ENCODE measurements at places on chromosomes 6 and 20. TPM values are rescaled to one million over a fixed set of nuclear protein-coding genes. Genes with fewer than 3 reads are reported as not detected.

- peak; percentile 56 for DNase-seq
Measured at GRCh38 chr20:2387180-2387577, 6.5 kb downstream of the TGM6 start.

DNA sequence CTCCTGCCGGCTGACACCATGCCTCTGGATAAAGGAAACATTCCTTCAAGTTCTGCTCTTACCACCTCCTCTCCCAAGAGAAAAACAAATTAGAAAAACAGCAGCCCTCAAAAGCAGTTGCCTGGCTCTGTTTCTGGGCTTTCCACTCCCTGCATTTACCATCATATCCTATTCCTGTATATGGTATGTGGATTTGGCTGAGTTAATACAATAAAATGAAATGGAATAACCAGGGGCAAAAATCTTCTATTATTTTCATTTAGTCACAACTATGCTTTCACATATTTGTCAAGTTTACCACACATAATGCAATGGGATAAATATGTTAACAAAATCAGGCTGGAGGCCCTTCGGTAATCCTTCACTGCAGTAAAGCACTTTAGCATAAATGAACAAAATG lies 34.3 kb downstream of the COL12A1 start:
- no peak for DNase-seq

DNA sequence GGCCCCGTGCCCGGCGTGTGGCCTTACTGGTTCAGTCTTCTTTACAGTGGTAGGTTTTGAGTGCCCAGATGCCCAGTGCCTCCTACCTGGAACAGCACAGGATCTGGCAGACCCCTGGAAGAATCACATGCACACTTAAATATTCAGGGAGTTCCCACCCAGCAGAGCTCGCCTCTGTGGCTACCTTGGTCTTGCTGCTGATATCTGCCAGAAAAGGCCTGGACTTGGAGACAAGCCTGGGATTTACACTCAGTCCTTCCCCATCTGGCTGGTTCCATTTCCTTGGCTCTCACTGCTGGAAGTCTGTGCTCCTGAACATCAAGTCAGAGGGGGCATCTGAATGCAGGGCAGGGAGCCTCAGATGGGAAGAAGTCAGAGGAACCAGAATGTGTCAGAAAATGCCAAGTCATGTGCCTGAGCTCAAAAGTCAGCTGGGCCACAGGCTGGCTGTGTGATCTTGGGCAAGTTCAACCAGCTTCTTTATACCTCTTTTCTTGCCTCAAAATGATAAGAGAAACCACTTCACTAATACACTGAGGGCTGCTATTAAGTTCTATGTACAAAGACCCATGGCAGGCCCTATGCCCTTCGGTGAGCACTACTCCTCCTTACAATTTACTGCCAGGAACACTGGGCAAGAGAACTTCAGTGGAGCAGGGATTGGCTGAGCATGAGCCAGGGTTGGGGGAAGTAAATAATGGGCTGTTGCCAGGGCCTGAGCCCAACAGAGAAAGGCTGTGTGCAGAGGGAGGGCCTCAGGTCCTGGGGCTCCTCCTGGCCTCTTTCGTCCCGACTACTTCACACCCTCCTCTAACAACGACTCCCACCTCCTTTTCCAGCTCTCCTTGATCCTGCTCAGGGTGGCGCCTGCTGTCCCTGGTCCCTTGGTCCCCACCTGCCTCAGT lies 158.1 kb upstream of the PROKR2 start:
- no peak for DNase-seq

DNA sequence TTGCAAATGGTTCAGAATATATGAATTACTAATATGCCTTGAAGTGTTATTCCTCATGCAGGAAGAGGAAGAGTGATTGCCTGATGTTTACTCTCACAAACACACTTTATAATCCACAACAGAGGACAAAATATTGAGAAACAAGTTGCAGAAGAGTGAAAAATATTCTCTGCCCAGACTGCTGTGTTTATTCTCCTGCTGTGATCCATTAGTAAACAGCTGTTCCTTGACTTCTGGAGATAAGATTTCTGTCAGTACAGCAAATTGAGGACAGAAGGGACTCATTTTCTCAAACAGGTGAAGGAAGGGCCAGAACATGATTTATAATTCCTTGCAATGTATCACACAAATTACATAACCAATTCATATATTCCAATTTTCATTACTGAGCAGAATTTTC lies 148.0 kb downstream of the EPM2A start:
- no peak for DNase-seq

Gene MACROD2
- total RNA-seq, result 2.3 TPM

DNA sequence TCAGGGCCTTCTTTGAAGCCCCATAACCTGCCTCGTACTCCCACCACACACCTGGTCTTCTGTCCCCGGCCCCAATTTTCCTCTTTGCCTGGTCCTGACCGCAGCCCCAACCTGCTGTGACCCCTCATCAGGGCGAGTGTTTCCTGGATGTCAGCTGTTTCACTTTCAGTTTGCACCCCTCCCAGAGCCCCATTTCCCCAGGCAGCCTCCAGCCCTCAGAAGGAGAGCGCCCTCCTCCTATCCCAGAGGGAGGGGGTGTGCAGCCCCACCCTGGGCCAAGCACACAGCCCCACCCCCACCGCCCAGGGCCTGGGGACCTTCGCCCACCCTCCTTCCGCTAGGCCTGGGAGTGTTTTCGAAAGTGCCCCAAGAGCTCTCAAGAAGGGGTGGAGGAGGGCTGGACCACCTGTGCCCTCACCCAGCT lies 1.5 kb downstream of the BAK1 start:
- DNase-seq, result no peak

Gene FBXO30
- 10.6 TPM for total RNA-seq

- no peak for DNase-seq
Measured at GRCh38 chr20:60960500-60960899, 291.6 kb upstream of the CDH4 start.

Gene SDCBP2
- 11.8 TPM for total RNA-seq

Gene MARCKS
- total RNA-seq, result 39.3 TPM

Gene UTRN
- total RNA-seq, result 84.8 TPM

Gene IL17F
- not detected for total RNA-seq

- DNase-seq, result no peak
Measured at GRCh38 chr6:92479831-92480230, 939.5 kb downstream of the EPHA7 start.

DNA sequence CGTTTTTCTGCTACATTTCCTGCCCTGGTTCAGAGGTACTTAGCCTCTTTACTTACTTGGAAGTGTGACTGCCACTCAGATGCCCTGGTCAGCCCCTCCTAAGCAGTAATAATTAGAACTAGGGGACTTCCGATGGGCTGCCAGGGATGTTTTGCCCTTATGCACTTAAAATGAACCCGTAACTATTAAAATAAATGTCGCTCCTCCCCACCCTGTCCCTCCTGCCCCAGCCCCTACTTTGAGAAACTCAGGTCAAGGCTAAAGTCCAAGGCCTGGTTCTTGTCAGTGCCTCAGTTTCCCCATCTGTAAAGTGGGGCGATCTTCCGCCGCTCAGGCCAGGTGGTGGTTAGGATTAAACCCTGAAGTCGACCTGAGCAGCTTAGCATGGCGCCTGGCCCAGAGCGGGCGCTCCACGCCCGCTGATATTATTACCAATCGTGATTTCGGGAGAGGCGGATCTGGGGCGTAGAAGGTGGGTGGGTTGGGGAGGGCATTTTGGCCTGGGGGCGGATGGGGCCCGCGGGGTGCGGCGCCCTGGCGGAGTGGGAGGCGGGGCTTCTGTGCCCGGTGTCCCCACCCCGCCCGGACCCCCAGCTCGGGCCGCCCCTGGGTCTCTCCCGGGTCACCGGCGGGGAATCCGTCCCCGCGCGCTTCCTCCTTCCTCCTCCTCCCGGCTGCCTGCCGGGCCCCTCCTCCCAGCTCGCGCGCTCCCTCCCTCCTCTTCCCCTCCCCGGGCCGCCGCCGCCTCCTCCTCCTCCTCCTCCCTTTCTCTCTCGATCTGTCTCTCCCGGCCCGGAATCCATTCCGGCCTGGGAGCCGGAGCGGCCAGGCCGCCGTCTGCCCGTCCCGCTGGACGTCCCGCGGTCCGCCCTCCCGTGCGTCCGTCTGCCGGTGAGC lies at the start of gene SRC:
Gene SRC (plus strand): TSS at position 802 of the 897 bp plus-strand sequence. CDS start 38,014 bp downstream, outside the sequence.
- DNase-seq, result peak; percentile 74

DNA sequence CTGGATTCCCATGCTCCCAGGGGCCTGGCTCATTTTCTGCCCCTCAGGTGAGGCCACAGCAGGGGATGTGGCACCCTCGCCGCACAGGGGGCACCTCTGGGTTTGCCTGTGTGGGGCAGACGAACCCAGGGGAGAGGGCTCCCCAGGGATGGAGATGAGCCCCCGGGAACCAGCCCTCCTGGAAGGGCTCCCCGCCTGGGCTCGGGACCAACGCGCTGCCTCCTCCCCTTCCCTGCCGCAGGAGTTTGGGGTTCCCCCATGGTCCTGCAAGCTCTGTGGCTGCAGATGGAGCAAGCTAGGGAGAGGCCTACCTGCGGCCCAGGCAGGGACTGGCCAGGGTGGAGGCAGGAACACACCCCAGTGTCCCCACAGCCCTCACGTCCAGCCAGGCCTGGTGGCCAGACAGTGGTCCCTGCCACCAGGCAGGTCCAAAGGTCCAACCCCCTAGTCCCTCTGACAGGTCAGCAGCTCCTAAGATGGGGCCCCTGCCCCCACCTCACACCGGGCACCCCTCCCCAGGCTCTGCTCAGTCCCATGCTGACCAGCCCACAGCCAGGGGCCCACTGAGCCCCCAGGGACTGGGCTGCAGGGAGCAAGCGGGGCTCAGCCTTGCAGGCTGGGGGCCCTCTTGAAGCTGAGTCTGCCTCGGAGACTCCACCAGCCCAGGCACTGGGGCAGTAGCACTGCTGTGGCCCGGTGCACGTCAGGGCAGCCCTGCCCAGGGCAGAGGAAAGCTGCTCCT lies 13.7 kb downstream of the LAMA5 start:
- no peak for DNase-seq

DNA sequence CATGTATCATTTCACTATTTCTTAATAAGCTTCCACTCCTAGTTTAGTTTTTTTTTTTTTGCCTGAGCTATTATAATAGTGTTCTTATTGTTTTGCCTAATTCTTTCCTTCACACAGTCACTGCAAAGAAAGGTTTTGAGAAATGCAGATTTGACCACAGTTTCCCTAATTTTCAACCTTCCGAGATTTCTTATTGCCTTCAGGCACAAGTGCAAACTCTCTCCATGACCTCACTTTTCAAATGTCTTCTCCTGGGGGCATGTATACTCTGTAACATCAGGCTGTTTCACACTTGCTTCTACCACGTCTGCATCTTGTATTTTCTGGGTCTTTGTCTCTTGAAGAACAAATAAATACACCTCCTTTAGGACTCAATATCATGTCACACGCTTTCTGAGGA lies 339.0 kb upstream of the CITED2 start:
- no peak for DNase-seq

- no peak for DNase-seq
Measured at GRCh38 chr20:1214838-1215261, 11.0 kb upstream of the RAD21L1 start.

- no peak for DNase-seq
Measured at GRCh38 chr20:10648651-10649050, 25.1 kb downstream of the JAG1 start.

- no peak for DNase-seq
Measured at GRCh38 chr20:25044660-25045342, 13.1 kb downstream of the ACSS1 start.

Gene RAD21L1
- total RNA-seq, result not detected

GRCh38 chr20:45997187-45997586 lies 11.5 kb upstream of the MMP9 start:
- no peak for DNase-seq

- no peak for DNase-seq
Measured at GRCh38 chr20:20265210-20265609, 102.7 kb upstream of the INSM1 start.

DNA sequence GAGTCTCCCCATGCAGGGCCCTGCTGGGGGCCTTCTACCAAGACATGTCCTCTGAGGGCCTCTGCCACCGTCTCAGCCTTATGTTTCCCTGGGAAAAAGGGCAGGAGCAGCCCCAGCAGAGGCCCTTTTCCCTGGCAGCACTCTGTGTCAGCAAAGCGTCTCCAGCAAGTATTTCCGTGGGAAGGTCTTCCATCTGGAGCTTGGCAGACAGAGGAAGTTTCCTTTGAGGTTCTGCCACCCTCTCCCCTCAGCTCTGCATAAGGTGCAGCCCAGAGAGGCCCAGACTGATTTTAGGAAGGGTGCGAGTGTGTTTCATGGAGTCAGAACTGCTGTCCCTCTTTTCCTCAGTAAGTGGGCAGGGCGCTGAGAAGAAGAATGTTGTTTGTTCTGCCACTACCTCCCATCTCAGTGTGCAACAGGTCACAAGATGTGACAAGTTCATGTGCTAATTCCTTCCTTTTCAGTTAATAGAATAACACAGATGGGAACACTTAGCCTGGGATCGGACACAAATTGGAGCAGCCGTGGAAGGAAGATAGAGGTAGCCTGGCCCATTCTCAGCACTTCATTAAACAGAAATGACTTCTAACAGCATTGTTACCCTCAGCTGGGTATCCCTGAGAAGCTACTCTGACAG lies 784.4 kb downstream of the MAFB start:
- no peak for DNase-seq

DNA sequence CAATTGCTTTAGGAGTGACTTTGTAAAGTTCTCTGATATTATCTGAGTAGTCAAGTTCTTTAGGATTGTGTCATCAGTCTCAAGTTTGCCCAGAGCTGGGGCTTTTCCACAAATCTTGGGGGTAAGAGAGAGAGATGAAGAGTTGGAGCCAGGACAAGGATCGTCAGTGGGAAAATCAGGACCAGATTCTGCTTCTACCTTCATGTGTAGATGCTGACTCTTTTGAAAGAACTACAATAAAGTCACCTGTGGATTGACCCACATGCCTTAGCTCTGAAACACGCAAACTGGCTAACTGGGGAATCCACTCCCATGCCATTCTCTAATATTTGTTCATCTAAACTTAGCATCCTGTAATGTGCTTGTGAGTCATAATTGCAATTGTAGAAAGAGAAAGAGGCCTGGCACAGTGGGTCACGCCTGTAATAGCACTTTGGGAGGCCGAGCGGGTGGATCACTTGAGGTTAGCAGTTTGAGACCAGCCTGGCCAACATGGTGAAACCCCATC lies 15.6 kb upstream of the BICRAL start:
- DNase-seq, result peak; percentile 61
